ENCODE measurements at places on chromosomes 16 and 17.

GRCh38 chr16:50568187-50568815 lies 20.1 kb downstream of the NKD1 start:
- DNase-seq = no peak

- DNase-seq = no peak
Observed at GRCh38 chr17:42421507-42422338, 1.3 kb downstream of the CAVIN1 start.

DNA sequence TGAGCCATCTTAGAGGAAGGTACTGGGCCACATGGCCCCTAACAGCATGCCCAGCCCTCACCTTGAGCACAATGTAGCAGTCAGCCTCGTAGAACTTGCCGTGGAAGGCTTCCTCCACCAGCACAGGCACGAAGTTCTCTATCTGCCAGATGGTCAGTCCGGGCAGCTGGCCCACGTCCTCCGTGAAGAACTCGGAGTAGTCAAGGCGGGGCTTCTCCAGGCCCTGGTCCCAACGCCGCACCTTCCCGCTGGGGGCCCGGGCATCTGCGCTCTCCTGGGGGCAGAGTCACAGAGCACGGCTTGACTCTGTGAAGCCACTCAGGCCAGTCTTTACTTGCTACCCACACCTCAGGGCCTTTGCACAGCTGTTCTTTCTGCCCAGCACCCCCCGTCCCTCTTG lies 7.3 kb downstream of the FLII start:
- no peak for DNase-seq

GRCh38 chr16:58507195-58507962 lies 7.4 kb downstream of the NDRG4 start:
- DNase-seq = no peak

- DNase-seq = no peak
Observed at GRCh38 chr16:14071576-14072271, 605 bp downstream of the MRTFB start.

GRCh38 chr17:83177611-83178532 lies 98.5 kb downstream of the METRNL start:
- no peak for DNase-seq

- DNase-seq = no peak
Observed at GRCh38 chr16:53826658-53827057, 122.7 kb downstream of the FTO start.

GRCh38 chr17:64635647-64636305 lies 26.3 kb downstream of the SMURF2 start:
- no peak for DNase-seq

- no peak for DNase-seq
Observed at GRCh38 chr17:70320673-70321345, 151.5 kb downstream of the KCNJ2 start.

DNA sequence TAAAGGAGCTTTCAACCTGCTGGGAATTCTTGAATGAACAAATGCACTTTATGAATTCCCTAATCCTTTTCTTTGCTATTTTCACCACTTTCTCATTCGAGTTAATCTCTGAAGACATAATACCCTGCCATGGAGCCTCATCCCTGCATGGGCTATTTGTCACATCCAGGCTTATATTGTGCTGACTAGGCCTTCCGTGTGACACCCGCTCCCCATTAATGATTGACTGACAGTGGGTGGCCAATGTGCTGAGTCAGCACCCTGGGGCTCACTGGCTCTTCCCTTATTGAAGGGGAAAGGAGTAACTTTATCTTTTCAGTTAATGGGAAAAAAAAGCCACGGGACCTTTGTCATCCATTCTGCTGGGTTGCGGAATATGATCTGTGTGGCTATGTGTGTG lies 1024.8 kb upstream of the EEF2KMT start:
- DNase-seq = no peak

GRCh38 chr16:85512808-85513115 lies 100.4 kb upstream of the GSE1 start:
- DNase-seq = no peak

DNA sequence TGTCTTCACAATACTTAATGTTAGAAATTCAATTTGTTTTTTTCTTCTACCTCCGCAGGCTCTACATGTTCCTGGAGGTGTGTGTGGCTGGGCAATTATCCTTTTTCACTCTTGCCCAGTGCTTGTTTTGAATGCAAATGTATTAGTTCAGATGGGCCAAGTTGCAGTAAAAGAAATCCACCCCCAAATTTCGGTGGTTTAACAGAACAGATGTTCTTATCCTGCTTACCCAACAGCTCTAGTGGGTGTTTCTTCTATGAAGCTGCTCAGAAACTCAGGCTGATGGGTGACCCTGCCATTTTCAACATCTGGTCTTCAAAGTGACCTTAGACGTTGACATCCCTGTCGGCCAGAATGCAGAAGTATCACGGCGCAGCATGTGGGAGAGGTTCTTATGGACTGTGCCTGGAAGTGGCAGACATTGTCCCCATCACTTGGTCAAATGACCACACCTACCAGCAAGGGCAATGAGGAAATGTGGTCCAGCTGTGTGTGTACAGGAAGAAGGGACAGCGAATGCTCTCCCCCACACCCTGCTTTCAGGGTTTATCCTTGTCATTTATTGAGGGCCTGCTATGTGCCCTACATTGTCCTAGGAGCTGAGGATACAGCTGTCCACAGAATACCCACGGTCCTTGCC lies 157.3 kb downstream of the CDH13 start:
- no peak for DNase-seq

GRCh38 chr16:84929421-84930297 lies 81.7 kb downstream of the ZDHHC7 start:
- no peak for DNase-seq

DNA sequence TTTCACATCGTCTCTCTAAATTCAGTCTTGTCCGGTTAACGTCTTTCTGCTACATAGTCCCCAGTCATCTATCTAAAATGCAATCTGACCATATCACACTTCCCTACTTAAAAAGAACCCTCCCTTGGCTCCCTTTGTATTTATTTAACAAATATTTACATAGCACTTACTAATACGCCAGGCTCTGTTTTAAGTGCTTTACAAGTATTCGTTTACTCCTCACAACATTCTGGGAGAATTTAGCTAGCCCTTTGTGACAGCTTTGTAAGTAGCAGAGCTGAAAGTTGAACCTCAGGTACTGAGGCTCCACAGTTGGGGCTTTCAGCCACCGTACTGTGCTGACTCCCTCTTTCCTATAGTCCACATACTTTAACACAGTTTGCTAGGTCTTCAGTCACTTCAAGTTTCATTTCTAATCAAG lies 9.2 kb downstream of the PAFAH1B1 start:
- no peak for DNase-seq
